GM23338 (cell line): ENCODE measurements at places on chromosomes 5 and 9. TPM values are rescaled to one million over a fixed set of nuclear protein-coding genes. Genes with fewer than 3 reads are reported as not detected.

DNA sequence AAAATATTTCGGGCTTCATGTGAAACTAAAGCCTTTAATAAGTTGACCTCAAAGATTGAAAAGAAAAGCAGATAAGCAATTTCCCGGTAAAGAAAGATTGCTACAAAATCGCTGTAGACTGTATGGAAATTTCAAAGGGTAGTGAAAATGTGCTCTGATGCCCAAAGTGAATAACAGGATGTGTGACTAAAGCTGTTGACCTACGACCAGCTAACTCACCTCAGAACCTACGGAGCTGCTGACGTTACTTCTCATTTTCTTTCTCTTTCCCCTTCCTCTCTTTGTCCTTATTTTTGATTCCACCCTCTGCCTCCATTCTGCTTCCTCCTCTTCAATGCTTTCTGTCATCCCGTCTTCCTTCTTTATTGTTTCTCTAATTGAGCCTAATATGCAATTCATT, 103.2 kb downstream of the PDE4D start:
- no peaks in the 10 kb centered on the region for H3K36me3 ChIP-seq
- H3K4me3 ChIP-seq, result no peak overlapping the region
- H3K4me1 ChIP-seq, result peaks cover 11% of the 10 kb centered on the region; the same call in 1 of the 2 replicates
- no peak overlapping the region for H3K27ac ChIP-seq
- no peak for DNase-seq

DNA sequence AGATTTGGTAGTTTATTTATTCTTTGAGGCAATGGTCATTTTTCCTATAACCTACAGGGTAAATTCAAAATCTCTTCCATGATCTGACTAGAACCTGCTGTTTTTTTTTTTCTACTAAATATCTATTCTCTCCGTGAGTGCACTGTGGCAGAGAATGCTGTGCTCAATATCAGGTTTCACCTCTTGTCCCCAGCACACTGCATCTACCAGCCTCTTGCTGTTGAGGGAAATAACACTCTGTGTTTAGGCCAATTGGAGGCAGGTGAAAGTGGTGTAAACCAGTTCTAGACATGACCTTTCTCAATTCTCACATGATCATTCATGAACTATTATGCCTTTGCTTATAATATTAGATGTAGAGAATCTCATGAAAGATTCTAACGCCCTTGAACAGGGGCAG, 2365.9 kb downstream of the MAT2B start:
- no peak overlapping the region for H3K27ac ChIP-seq
- no peaks in the 10 kb centered on the region for H3K36me3 ChIP-seq
- DNase-seq, result no peak
- no peak overlapping the region for H3K4me3 ChIP-seq
- no peaks in the 10 kb centered on the region for H3K27me3 ChIP-seq

C5 gene
- total RNA-seq, result 0.12 and 0.31 TPM in 2 replicates

GRCh38 chr9:83405759-83406158, 132.4 kb downstream of the FRMD3 start:
- H3K4me1 ChIP-seq, result no peaks in the 10 kb centered on the region
- H3K4me3 ChIP-seq, result no peak overlapping the region
- no peaks in the 10 kb centered on the region for H3K27me3 ChIP-seq
